Neuronal stem cell (in vitro differentiated cells): ENCODE measurements at places on chromosomes 1 and 21.
A peak's percentile ranks its signal among the peaks of the same experiment; 100 is the strongest.

DNA sequence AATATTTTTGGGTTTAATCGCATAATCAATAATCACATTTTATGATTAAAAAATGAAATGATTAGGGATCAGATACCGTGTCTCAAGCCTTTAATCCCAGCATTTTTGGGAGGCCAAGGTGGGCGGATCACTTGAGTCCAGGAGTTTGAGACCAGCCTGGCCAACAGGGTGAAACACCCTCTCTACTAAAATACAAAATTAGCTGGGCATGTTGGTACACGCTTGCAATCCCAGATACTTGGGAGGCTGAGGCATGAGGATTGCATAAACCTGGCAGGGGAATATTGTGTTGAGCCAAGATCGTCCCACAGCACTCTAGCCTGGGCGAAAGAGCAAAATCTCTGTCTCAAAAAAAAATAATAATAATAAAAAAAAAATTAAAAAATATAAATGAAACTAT, 1581.4 kb downstream of the KCNT2 start:
- DNase-seq, result no peak

DNA sequence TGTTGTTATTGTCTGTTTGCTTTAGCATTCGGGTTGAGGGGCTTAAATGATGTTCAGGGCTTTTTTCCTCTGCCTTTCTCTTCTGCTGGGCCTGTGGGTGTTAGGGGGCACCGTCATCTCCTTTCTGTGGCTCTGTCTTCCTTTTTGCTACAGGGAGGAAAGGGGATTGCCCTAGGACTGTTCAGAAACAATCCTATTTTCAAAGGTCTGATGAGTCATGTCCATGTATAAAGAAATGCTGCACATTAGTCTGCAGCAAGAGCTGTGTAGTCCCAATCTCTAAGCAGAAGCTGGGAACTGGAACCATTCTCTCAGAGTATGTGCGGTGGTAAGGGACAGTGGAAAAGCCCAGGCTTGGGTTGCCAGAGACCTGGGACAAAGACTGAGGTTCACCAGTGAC, 462.3 kb downstream of the OMA1 start:
- DNase-seq, result no peak

- DNase-seq, result peak; percentile 59
These were observed 46.2 kb upstream of the BCL9 start for GRCh38 chr1:147494998-147495580.

DNA sequence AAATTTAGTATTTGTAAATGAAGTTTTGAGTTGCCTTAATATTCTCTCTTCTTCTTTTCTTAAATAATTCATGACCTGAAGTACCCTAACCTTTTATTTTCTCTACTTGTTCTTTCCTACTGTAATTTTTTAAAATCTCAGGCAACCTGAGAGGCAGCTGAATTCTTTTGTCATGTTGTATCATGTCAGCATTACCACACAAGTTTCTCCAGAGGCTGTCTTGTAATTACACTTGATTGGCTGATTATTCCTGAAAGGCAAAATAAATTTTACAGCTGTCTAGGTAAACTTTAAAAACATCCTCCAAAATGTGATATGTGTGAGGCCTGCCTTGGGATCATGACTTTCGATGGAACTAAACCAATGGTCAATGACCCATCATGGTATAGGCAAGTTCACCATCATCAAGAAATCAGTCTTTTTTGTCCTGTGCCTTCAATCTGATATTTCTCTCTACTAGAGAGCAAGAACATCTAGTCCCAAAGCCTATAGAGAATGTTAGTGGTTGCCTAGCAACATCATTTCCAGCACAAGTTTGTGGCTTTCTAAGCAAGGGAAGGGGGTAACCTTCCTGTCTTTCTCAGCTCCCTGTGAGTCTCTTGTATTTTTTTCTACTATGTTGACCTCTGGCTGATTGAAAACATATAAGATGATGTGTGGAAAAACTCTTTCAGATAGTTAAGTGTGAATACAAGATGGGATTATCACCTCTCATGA, 115.5 kb downstream of the GABPA start:
- no peak for DNase-seq

DNA sequence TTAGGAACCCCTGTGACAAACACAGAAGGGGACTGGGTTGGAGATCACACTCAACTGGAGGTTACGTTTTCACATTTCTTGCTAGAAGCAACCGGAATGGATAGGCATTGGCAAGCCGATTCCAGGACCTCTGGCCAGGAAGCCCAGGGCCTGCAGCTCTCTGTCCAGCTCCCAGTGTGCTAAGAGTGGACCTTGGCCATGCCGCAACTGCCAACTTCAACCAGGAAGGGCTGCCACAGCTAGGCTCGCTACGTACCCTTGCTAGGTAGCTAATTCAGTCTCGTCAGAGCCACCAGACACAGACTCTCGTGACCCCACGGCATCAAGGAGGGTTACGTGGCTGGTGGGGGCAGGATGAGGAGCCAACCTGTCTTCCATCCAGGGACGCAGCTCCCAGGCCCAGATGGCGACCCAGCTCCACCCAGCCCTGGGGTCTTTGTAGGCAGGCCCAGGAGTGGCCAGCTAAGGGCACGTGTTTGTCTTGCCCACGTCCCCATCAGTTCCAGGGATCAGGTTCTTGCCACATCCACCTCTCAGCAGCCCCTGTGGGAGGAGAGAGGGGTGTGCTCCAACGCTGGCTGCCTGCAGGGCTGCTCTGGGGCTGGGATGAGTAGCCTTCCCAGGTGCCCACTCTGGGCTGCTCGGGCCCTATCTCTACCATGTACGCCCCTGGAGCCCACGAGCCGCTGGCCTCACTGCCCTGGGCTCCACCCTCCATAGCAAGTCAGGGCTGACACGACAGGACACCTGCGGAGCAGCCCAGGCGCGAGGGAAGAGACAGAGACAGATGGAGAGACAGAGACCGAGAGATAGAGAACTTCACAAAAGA, 39.2 kb downstream of the UBE2G2 start:
- DNase-seq, result no peak

- DNase-seq, result no peak
These were observed 3.9 kb upstream of the DENND2D start for GRCh38 chr1:111204201-111204982.
